ENCODE measurements at places on chromosomes 4 and X.

DNA sequence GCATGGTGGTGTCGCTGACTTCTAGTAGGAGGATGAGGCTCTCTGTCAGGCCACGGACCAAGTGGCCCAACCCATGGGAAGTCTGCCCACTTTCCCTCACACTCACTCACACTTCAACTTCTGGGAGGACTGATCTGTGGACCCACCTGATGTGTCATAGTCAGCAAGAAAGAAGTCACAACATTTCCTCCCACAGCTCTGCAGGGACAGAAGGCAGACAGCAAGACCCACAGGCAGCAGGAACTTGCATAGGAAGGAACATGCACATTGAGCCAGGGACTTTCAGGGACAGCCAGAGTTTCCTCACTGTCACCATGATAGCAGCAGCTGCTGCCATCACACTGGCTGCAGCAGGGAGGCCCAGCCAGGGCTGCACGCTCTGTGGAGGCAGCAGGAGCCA lies 19.5 kb downstream of the XAGE5 start:
- no peak for DNase-seq

- DNase-seq = no peak
These were observed 38.9 kb upstream of the PLAC8 start for GRCh38 chr4:83153417-83153816.

GRCh38 chr4:148778980-148779675 lies 336.9 kb upstream of the NR3C2 start:
- no peak for DNase-seq

- no peak for DNase-seq
These were observed 73.0 kb upstream of the NR3C2 start for GRCh38 chr4:148515248-148515647.

DNA sequence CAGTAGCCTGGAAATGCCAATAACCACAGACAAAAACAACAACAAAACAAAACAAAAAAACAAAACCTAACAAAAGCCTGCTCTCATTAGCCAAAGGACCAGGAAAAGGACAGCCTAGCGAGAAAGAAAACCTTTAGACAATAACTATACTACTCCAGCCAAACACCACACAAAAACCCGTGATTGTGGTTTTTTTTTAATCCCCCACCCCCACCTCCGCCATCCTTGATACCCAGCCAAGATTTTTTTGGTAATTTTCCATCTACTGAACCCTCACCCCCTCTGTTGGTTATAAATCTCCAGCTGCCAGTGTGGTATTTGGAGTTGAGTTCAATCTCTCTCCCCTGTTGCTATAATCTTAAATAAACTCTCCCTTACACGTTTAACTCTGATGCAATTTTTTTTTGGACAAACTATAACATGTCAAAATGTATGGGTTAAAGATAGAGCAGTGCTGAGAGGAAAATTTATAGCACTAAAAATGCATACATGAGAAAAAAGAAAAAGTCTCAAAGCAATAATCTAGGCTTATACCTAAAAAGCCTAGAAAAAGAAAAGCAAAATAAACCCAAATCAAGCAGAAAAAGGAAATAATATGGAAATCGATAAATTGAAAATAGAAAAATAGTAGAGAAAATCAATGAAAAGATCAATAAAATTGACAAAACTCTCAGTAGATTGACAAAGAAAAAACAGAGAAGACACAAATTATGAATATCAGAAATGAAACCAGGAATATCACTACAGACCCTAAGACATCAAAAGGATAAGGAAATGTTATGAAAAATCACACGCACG lies 83.7 kb downstream of the NAT8L start:
- DNase-seq = no peak

DNA sequence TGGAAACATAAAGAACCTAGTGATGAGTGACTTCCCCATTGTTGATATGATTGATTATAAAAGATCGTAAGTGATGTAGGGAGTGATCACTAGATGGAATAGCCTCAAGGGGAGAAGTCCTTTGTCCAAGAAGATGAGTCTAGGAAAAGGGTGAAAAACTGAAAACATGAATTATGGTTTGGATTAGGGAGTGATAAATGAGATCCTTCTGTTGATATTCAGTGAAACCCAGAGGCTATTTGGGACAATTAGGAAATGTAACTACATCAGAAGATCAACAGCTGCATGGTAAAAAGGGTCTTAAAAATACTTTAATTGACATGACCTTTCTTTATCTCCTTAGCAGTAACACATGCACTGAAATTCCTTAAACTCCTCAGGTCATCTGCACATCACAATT lies 124.0 kb upstream of the UNC5C start:
- DNase-seq = no peak

- DNase-seq = no peak
These were observed 336.4 kb upstream of the SLIT2 start for GRCh38 chr4:19915276-19915675.

GRCh38 chr4:176123710-176124407 lies 58.2 kb downstream of the WDR17 start:
- DNase-seq = no peak

DNA sequence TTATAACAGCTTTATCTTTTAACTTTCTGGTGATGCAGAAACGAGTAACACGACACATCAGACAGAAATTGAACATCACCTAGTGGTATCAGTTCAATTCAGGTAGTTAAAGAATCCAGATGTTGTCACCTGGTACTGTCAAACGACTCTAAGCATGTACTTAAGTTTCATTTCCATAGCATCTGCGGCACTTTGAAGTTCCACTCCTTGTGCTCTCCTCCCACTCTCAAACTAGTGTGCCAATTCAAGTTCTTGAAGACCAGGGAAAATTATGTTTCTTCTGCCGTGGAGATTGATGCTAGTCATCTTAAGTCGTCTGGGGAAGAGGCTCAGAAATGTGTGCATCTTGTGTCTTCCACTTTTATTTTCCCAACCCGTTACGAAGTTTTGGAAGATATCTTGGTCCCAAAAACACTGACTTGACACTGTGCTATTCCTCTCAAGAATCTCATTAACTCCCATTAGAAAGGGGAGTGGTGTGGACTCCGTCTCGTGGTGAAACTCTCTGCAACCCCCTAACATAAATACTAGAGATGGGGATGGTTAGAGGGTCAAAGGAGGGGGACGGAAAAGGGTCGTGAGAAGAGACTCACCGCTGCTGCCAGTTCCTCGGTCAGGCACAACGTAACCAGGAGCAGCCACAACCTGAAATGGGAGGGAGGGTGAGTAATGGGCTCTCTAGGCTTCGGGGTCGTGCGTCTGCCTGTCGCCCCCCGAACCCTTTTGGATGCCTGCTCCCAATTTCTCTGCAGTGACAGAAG lies 693 bp downstream of the COL4A6 start:
- DNase-seq = no peak

DNA sequence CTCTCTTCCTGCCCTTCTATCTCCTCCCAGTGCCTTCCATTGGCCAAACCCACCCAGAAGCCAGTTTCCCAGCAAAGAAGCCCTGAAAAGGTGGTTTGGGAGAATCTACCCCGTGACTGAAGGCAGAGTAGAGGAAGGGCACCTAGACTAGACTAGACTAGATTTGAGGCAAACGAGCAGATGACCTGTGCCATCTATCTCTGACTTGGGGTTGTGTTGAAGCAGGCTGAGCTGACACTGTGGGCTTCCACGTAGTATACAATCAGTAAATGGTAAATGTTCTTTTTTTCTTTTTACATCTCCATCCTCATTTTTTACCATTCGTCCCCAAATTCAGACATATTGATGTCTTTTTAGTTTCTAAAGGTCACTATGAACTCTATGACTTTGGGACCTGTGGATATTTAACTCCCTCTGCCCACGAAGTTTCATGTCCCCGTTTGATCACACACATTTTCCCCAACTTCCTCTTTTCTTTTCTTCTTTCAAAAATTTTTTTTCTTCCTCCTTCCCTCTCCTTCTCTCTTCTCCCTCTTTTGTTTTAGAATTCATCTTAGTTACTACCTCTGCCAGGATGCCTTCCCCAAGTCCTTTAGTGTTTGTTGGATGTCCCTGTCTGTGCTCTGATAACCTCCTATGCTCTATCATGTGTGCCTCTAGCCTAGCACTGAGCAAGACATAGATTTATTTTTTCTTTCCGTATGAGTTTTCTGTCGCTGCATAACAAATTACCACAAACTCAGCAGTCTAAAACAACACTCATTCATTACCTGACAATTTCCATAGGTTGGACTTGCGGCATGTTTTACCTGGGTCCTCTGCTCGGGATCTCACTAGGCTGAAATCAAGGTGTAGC lies 6.2 kb upstream of the AFF1 start:
- DNase-seq = no peak

DNA sequence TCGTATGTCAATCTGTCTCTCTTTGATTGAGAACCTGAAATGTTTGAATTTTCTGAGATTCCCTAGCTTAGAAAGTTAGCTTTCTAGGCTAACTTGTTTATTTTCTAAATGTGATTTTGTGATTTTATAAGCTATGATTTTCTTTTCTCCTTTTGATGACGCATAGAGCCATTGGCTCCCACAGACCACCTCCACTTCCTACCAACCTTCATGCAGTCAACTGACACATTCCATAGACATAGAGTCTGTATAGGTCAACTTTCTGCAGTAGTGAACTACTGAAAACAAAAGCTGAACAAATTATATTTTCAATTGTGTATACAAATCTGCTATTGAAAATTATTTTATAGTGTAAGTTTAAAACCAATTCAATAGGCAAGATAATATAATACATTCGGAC lies 2.8 kb upstream of the SULT1B1 start:
- DNase-seq = no peak

- peak; percentile 41 for DNase-seq
These were observed 888 bp downstream of the RAB28 start for GRCh38 chr4:13483136-13483767.

- DNase-seq = no peak
These were observed 76.4 kb downstream of the ZFYVE28 start for GRCh38 chr4:2341911-2342652.
